Sigmoid colon (tissue), 7 donors: ENCODE measurements at places on chromosomes 11 and 22. TPM values are rescaled to one million over a fixed set of nuclear protein-coding genes. Genes with fewer than 3 reads are reported as not detected.

Gene NPAS4
- polyA plus RNA-seq, result not detected

Gene SBF2
- polyA plus RNA-seq, result 14.4 TPM

Gene JAML
- polyA plus RNA-seq, result 9.0 TPM

- no peak for DNase-seq
Observed at GRCh38 chr22:38782402-38783094, 11.4 kb downstream of the DNAL4 start.

DNA sequence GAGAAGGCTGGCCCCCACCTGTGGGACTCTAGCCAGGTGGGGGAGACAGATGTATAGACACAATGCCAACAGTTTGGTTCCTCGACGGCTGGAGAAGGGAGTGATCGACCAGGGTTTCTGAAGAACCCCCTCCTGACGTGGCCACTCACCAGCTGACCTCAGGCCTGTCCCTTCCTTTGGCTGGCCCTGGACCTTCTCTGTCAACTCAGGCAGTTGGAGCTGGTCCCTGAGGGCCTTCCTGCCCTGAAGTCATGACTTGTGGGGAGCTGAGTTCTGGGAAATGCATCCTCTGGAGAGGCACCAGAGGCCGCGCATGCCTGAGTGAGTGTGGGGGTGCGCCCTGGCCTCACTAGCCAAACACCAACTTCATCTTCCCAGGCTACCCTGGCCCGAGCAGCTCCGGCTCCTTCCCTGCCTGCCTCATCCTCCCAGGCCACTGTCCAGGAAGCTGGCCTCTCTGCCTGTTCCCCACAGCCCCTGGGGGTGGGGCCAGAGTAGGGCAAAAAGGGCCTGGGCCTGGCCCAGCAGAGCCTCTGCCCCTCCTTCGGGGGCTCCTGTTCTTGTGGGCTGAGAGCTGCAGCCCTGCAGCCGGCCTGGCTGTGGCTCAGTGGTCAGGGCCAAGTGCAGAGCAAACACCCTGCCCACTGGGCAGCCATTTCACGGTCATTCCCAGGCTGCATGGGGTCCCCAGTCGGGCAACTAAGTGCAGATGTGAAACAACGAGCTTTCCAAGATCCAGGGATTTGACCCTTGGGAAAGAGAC is 23.6 kb downstream of the TXN2 start:
- DNase-seq, result peak; percentile 83
